ENCODE measurements at places on chromosomes 7 and 10.
A peak's percentile ranks its signal among the peaks of the same experiment; 100 is the strongest.

- DNase-seq: no peak
Observed at GRCh38 chr10:13412894-13413293, 64.8 kb upstream of the SEPHS1 start.

- no peak for DNase-seq
Observed at GRCh38 chr7:78751253-78751652, 702.2 kb downstream of the MAGI2 start.

GRCh38 chr10:128487517-128487916 lies 361.3 kb upstream of the MKI67 start:
- no peak for DNase-seq

GRCh38 chr10:1048732-1049424 lies at the start of gene IDI1:
IDI1 (minus strand) TSS chr10:1049119; CDS start chr10:1049003, 116 bp downstream.
- peak; percentile 97 for DNase-seq

GRCh38 chr10:128242641-128243040 lies 116.4 kb upstream of the MKI67 start:
- no peak for DNase-seq

DNA sequence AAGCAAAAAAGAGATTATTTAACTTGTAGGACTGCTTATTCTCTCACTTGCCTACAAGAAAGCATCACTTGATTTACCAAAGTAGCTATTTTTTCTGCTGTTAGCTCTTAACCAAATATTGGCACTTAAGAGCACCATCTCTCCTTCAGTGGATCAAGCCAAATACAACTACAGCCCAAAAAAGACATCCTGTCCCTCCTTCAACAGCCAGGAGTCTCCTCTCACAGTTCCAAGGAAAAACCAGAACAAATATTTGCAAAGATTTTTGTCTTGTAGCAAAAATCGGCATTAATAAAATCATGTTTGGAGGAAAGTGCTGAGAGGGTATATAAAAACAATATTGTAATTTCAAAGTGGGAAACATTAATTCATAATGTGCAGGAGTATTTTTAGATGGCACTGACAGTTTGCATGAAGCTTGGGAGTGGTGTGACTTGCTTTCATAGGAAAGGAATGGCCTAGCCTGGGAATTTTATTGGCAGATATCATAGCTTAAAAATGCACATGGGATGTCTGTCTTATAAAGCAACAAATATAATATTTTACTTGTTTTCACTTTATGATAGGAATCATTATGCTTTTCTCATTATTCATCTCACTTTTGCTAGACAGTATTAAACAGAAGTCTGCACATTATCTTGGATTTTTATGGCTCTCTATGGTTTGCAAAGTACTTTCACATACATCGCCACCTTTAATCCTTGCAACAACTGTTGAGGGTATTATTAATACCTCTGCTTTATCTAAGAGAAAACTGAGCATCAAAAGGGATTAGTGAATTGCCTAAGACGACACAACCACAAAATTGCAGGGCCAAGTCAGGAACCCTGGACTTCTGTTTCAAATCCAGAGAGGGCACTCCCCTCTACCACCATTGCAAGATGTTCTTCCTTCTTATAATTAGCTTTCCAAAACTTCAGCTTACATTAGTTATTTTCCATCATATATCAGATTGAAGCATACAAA lies 103.5 kb downstream of the AGMO start:
- no peak for DNase-seq
